ENCODE measurements at places on chromosomes 7 and 10.

GRCh38 chr7:94609561-94609960, 46.4 kb downstream of the SGCE start:
- no peak for DNase-seq

- no peak for DNase-seq
These were observed 94.5 kb downstream of the MMRN2 start for GRCh38 chr10:86862786-86863483.

DNA sequence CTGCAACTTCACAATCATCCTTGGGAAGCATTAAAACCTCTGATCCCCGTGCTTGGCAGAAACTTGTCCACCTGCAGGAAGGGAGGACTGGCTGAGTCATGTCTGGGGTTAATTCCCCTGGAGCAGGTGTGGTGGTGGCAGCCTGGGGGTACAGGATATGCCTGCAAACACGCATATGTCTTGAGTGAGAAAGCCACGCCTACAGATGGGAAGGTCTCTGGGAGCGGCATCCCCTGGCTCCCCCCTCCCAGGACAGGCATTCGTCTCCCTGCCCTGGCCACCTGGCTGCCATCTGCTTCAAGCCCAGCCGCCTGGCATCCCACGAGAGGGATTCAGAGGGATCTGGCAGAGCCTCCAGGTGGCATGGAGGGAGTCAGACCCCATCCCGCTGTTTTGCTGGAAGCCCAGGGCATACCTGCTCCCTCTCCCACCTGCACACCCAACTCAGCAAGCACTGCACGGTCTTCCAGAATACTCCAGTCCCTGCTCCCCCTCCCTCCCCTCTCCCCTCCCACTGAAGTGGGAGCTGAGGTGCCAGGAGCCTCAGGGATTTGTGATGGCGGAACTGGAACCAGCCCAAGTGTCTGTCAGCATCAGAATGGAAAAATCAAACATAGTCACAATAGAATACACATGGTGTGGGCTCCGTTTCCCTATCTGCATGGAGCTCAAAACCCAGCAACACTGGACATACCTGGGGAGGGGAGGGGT, 61.0 kb downstream of the CAMK2B start:
- DNase-seq = no peak

- DNase-seq = peak; percentile 17
These were observed 25.4 kb downstream of the TBATA start for GRCh38 chr10:70759781-70760180.

GRCh38 chr10:85420501-85421191, 945.9 kb downstream of the GRID1 start:
- DNase-seq = no peak

DNA sequence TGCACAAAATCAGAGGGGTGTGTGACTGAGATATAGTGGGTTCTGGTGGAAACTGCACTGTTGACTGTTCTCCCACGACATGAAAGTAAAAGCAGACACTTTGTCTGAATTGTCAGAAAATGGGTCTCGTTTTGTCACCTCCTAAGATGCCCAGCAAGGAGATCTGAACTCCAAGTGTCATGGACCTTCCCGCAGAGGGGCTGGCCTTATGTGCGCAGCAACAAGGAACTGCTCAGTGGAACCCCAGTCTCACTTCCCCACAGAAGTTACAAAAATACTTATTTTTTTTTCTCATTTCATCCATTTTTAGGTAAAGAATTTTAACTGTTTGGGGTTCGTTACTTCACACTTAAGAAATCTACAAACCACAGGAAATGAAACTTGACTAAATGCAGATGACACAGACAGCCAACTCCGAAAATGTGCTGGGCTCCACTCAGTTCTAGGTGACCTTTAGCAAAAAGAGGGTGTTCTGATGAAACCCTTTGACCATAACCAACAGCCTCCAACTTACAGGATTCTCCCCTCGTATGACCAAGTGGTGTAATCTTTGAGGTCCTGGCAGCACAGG, 115.0 kb downstream of the FAM107B start:
- DNase-seq = peak; percentile 79

- no peak for DNase-seq
These were observed 63.8 kb downstream of the CCSER2 start for GRCh38 chr10:84392181-84392580.

DNA sequence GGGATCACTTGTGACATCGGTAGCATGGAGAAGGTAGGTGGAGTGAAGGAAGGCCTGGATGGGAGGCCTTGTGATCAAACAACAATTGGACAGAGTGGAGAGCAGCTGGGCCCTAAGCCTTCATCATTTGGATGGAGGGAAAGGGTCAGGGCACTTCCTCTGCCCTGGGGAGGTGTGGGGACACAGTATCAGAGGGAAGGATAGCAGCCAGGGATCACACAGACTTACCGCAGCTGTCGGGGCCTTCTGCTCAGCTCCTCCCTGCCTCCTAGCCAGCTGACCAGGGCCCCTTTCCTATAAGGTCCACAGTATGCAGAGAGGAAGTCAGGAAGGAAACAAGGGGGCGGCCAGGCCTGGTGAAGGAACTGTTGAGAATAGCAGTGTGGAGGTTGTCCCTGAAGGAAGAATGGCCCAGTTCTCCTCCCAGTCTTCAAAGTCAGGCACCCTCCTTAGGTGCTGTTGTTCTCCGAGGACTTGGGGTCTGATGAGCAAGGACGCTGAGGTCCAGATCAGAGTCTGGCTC, 62.1 kb downstream of the ABCC2 start:
- DNase-seq = no peak

DNA sequence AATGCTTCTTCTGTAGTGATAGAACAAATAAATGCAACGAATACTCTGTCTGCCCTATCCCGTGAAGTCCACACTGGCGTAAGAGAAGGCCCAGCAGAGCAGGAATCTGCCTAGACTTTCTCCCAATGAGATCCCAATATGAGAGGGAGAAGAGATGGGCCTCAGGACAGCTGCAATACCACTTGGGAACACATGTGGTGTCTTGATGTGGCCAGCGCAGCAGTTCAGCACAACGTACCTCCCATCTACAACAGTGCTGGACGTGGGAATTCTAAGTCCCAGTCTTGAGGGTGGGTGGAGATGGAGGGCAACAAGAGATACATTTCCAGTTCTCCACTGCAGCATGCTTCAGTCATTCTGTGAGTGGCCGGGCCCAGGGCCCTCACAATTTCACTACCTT, 45.8 kb downstream of the FIGNL1 start:
- no peak for DNase-seq

- no peak for DNase-seq
These were observed 568.1 kb upstream of the FOXK1 start for GRCh38 chr7:4113976-4114375.

DNA sequence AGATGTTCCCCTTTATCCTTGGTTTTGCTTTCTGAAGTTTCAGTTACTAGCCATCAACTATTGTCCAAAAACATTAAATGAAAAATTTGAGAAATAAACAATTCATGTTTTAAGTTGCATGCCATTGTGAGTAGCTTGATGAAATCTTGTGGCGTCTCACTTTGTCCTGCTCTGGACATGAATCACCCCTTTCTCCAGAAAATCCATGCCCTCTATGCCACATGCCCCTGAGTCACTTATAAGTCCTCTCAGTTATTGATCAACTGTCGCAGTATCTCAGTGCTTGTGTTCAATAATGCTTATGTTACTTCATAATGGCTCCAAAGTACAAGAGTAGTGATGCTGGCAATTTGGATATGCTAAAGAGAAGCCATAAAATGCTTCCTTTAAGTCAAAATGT, 208.0 kb upstream of the FERD3L start:
- no peak for DNase-seq

- no peak for DNase-seq
These were observed 116.2 kb downstream of the ITGA8 start for GRCh38 chr10:15603446-15604011.

GRCh38 chr10:97087296-97087695, 98.5 kb downstream of the SLIT1 start:
- no peak for DNase-seq

- no peak for DNase-seq
These were observed 118.9 kb downstream of the ZEB1 start for GRCh38 chr10:31437959-31438358.

DNA sequence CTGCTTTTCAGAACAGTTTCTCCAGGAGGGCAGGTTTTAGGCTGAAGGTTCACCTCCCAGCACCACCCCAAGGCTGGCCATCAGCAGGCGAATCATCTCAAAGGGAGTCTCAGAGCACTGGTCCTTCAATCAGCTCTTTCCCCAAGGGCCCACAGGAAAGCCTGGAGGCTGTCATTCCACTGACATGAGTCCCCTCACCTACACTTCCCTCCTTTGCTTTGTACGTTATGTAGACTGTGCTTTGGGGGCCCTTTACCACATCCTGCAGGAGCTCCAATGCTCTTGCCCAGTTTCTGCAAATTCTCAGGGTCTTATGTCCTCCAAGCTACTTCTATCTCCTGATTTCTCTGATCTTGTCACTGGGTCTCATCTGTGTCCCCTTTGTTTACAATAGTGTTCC, 15.4 kb downstream of the WDFY4 start:
- no peak for DNase-seq

- DNase-seq = no peak
These were observed 1.6 kb downstream of the MSRB2 start for GRCh38 chr10:23096802-23097549.

DNA sequence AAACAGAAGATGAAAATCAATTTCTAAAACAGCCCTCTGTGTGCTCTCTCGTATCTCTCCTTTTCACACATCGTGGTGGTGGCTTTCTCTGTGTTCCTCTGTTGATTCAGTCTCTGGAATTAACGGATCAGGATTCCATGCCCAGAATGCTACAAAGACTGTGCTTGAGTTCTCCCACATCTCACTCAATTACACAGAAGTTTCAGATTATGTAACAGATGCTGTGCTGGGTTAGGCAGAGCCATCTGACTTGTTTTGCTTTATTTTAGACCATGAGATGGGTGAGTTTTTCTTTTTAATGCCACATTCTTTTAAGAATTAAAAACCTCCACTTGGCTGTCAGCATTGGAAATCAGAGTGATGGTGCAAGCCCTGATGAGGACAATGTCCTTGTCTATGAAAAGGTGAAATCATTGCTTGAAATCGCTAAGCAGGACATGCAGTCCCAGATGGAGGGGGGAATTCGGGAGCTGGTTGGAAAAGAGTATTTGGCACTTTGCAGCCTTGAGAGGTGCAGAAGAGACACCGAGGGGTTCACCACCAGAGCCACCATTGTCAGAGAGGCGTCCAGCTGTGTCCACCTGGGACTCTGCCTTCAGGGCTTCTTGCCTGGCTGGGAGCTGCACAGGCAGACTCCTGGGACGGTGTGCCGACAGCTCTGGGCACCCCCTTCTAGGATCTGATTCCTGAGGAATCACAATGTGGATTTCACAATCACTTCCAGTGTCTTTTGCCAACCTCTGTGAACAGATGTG, 80.4 kb downstream of the EGFR start:
- DNase-seq = no peak

DNA sequence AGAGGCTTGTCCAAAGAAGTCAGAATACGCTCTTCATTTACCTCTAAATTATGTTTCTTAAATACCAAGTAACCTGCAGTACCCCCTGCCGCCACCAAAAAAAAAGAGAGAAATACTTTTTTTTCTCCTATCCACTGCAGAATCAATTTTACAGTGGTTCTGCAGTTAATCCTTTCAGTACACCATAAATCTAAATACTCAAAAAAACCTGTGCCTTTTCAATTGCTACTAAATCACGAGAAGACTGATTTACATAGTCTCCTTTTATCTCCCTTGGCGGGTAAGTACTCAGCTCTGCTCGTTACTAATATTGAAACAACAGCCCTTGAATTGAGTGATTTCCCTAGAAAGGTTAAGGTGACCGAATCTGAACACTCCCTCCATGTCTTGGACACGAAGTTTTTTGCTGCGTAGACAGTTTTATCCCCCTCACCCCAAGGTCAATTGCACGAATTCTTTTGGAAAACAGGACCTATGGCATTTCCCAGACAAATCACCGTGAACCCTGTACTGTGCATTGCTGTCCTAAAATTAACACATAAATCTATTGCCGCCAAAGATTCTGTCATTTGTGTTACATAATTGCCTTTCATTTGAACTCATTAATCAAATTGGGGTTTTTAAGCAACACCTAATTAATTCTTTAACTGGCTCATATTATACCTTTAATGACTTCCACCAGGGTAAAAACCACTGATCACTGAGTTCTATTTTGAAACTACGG, 512 bp upstream of the VIM start:
- no peak for DNase-seq

- DNase-seq = peak; percentile 39
These were observed at the start of gene ZNF12 for GRCh38 chr7:6706666-6707407. Gene ZNF12 (minus strand): TSS chr7:6706947. CDS start chr7:6705173, 1,774 bp downstream.

- DNase-seq = no peak
These were observed 24.2 kb upstream of the DDC start for GRCh38 chr7:50589364-50589763.

- DNase-seq = no peak
These were observed 655.1 kb downstream of the INHBA start for GRCh38 chr7:41047789-41048191.

DNA sequence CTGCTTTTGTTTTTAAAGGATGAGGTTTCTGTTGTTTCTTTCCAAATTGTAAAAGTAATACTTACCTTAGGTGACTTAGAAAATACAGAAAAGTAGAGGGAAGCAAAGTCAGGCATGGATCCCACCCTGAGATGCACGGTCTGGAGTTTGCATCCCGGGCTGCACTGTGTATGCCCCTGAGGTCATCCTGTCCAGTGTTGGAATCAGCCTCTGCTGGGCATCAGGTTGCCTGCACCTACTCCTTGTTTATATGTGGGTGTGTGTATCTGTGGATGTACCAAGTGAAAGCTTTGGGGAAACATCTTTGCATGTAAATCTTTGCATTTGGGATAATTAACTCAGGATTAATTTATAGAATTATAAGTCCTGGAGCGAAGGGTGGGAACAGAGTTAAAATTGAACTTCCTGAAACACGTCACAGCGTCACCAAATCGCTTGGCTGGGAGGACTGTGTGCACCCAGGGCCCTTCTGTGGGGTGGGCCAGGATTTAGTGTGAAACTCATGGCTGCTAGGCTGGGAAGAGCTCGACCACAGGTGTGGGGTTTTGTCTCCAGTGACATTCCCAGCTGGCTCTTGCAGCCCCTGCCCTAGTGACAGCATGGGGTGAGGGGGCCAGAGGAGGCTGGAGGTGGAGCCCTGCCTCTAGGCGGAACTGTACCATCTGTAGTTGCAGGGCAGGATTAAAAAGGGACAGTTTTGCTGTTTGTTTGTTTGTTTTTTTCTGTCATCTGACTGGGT, 27.9 kb downstream of the GTF2IRD1 start:
- DNase-seq = no peak

- DNase-seq = no peak
These were observed 634.2 kb upstream of the COBL start for GRCh38 chr7:51950813-51951212.

GRCh38 chr10:74755273-74755672, 71.1 kb upstream of the KAT6B start:
- DNase-seq = no peak

- DNase-seq = no peak
These were observed 42.9 kb upstream of the TCERG1L start for GRCh38 chr10:131354380-131354779.

- DNase-seq = no peak
These were observed 26.2 kb upstream of the FRMD4A start for GRCh38 chr10:14356921-14357320.

- DNase-seq = no peak
These were observed at the start of gene CALY for GRCh38 chr10:133336577-133337369. Gene CALY (minus strand): TSS chr10:133336896. CDS start chr10:133328989, 7,907 bp downstream.

DNA sequence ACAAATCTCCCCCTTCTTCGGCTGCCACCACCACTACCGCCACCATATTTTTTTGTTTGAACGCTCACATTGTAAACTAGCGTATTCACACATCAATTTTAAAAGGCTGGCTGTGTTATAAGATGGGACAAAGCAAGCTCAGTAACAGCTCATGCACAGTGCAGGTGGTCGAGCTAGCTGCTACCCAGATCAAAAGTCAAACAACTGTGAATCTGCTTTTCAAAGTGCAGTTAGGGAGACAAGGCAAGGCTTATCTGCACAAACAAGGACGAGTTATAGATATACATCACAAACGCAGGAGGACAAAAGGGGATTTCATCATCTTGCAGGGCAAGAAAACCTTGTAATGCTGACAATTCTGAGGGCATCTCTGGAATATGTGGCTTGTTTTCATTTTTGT, 231.6 kb downstream of the VTI1A start:
- DNase-seq = no peak
